ENCODE measurements at places on chromosomes 1 and 21.

GRCh38 chr1:235613602-235614001 is 36.0 kb downstream of the GNG4 start:
- no peak for DNase-seq

- DNase-seq: no peak
These were observed 10.0 kb downstream of the ARMH1 start for GRCh38 chr1:44684525-44684924.

GRCh38 chr1:176692988-176693696 is 230.2 kb downstream of the PAPPA2 start:
- DNase-seq: no peak

- DNase-seq: no peak
These were observed 28.2 kb upstream of the FAM131C start for GRCh38 chr1:16101623-16102022.

DNA sequence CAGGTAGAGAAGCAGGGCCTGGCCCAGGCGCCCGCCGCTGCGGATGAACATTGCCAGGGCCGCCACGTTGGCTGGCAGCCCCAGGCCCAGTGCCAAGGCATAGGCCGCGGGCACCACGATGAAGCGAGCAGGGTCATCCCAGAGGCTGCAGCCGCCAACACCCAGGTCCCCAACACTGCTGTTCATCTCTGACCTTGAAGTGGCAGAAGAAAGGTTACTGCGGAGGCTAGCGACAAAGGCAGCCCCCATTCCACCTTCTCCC is 8.0 kb downstream of the TMEM35B start:
- no peak for DNase-seq

GRCh38 chr1:41468122-41468762 is 16.2 kb downstream of the EDN2 start:
- no peak for DNase-seq

GRCh38 chr21:35909456-35910223 is 150.7 kb downstream of the SETD4 start:
- no peak for DNase-seq

- DNase-seq: no peak
These were observed 159.0 kb downstream of the PTBP2 start for GRCh38 chr1:96880626-96881025.

- DNase-seq: no peak
These were observed 61.5 kb downstream of the CD58 start for GRCh38 chr1:116508984-116509980.

- peak; percentile 79 for DNase-seq
These were observed 17.6 kb downstream of the SLC2A1 start for GRCh38 chr1:42940851-42941639.

DNA sequence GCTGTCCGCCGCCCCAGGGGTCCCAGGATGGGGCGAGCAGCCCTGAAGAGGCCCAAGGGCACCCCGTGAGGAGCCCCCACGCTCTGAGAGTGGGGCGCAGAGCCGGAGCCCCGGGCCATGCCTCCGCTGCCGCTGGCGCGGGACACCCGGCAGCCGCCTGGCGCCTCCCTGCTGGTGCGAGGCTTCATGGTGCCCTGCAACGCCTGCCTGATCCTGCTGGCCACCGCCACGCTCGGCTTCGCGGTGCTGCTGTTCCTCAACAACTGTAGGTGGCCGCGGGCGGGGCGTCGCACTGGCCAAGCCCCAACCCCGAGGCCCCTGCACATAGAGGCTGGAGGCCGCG is 14.5 kb downstream of the AGRN start:
- no peak for DNase-seq

- no peak for DNase-seq
These were observed 25.6 kb upstream of the RGS13 start for GRCh38 chr1:192610112-192610889.

DNA sequence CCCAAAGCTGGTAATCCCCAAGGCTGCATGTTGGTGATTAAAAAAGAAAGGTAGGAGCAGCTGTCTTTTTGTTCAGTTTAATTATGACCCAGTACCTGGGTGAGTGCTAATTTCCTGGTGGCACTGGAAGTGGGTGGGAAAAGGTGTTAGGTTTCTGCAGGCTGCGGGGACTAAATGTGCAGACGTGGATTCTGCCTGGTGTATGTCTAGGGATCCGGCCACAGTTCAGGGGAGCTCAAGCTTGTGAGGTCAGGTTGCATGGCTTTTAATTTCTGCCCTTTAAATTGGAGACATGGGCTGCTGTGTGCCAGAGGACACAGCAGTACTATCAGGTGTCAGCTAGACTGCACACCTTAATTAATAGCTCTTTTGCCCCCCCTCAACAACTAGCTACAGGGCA is 20.3 kb upstream of the TBX19 start:
- no peak for DNase-seq

DNA sequence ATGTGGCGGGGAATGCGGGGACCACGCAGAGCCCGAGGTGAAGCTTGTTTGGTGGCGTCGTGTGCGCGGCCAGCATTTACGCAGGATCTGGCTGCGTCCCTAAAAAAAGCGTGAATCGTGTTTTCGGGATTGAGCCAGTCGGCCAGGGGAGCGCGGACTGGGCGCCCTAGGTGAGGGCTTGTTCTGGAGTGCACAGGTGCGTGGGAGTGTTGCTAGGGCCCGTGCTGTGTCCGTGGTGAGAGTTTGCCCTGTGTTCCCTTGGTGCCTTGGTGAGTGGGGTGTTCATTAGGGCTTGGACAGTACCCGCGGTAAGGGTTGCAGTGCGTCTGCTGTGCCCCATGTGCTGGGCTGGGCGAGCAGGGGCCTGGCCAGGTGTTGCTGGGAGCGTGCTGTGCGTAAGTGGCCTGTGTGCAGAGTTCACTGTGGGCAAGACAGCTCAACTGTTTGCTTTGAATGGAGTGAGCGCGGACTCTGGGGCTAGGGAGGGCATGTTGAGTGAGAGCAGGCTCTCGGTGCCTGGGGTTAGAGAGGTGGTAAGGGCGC is 673 bp downstream of the CD46 start:
- DNase-seq: peak; percentile 70

DNA sequence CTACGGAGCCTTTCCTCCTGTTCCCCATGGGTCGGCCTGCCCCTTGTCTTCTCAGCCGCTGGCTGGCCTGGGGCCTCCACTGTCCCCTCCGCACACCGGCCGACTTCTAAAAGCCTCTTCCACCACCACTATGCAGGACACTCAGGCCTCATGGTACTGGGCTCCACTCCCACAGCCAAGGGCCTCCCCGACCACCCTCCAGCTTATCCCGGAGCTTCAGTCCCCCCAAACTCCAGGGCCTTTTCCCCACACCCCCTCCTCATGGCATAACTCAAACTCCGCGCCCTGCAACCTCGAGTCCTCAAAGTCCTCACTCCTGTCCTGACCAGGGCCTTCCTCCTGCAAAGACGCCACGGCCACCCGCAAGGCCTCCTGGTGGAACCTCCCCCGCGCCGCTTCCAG is 2.0 kb downstream of the LRRC41 start:
- DNase-seq: no peak

DNA sequence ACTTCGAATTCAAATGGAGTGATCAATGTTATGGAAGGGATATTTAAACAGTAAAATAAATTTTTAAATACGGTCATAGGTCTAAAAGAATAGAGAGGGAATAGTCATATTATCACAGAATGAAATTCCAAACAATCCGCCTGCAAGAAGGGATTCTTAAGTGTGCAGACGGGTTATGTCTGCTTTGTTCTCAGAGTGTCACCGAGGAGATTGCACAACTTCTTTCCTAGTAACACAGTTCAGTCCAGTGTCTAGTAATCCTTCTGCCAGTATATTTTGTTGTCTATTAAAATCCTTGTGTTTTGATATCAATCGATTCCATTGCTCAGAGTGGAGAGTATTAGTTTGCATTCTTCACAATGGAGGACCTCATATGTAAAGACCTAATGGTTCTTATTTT is 48.4 kb downstream of the LRRC53 start:
- no peak for DNase-seq

- no peak for DNase-seq
These were observed 17.7 kb downstream of the IRF2BP2 start for GRCh38 chr1:234592240-234592639.

DNA sequence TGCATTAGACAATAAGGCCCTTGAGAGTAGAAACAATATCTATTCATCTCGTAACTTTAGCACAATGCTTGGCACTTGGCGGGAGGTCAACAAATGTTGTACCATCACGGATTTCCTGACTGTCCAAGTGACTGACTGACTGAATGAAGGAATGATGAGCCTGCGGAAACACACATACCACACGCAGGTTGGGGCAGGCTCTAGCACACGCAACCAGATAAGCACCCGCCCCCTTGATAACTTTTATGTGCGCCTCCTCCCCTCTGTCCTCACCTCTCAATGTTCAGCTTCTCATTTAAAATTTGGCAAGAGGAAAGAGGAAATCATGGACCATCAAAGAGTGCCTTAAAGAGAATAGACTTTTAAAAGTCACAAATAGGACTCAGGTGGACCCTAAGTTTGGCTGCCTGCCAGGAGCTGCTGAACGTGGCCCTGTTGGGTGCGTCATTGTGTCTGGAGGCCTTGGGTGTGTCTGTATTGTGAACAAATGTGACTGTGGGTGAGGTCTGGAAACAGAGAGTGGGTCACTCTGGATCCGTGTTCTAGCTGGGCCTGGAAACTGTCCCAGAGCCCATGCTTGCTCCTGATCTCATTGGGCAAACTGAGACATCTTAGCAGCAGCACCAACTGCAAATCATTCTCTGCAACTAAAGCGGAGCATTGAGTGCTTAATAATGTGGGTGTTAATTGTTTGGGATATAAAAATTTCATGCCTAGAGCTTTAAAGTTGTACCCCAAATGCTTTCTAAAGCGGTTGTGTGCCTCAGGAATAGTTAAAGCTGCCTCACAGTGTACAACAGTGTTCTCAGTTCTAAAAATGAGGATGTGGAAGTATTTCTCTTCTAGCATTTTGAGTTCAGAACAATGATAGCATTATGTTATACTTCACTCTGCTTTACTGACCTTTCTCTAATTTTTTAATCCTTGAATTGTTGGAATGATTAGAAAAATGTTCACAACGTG is 47.6 kb upstream of the ABCG1 start:
- no peak for DNase-seq

GRCh38 chr21:41680444-41681347 is 86.2 kb downstream of the RIPK4 start:
- DNase-seq: no peak

GRCh38 chr1:176559878-176560277 is 96.9 kb downstream of the PAPPA2 start:
- no peak for DNase-seq

- DNase-seq: no peak
These were observed 806 bp upstream of the AADACL4 start for GRCh38 chr1:12643079-12643478.

- peak; percentile 45 for DNase-seq
These were observed 754 bp downstream of the PRRC2C start for GRCh38 chr1:171486048-171486519.

GRCh38 chr1:208577381-208577905 is 333.3 kb upstream of the PLXNA2 start:
- DNase-seq: no peak

- DNase-seq: no peak
These were observed 10.9 kb downstream of the BTBD19 start for GRCh38 chr1:44819196-44819607.

DNA sequence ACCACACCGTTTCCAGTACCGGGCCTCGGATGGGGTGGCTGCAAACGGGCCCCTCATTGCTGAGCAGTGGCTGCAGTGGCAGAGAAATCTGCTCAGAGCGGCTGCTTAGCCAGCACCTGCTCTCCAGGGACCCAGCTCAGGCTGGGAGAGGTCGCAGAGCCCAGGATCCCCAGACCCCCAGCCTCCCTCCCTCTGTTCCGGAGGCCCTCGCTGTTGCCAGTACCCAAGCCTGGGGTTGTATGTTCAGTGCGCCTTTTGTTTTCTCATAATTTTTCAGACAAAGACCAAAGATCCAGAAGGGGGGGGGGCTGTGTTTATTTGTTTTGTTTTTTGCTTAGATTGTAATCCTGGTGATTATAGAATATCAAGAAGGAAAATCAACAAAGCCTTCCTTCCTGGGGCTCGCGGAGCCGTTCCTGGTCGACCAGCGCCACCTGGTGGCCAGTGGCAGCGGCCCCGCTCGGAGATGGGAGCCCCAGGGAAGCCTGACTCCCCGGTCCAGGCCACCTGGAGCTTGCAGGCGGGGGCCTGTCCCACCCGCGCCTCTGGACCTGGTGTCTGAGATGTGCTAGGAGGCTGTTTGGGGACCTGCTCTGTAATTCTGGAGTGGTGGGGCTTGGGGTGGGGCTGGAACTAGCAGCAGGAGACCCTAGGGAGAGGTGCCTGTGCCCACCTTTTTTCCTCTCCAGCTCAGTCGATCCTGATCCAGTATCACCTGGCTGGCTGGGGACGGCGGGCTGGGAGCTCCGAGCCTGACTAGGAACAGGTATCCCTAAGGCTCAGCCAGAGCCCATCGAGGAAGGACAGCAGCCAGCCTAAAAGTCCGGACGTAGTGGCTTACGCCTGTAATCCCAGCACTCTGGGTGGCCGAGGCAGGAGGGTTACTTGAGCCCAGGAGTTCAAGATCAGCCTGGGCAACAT is 123.9 kb upstream of the VAMP3 start:
- DNase-seq: peak; percentile 74

DNA sequence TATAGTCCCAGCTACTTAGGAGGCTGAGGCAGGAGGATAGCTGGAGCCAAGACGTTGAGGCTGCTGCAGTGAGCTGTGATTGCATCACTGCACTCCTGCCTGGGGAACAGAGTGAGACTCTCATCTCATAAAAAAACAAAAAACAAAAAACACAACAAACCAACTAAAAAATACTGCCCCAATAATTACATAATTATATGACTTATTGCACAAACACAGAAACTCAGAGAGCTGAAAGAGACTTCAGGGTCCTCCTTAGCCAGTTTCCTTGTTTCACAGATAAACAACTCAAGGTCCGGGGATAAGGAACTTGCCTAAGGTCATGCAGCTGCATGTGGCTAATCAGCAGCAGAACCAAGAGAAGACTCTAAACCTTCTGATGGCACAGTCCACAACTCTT is 11.9 kb downstream of the EXTL2 start:
- DNase-seq: no peak

- no peak for DNase-seq
These were observed 54.5 kb upstream of the GADD45A start for GRCh38 chr1:67630438-67631045.

DNA sequence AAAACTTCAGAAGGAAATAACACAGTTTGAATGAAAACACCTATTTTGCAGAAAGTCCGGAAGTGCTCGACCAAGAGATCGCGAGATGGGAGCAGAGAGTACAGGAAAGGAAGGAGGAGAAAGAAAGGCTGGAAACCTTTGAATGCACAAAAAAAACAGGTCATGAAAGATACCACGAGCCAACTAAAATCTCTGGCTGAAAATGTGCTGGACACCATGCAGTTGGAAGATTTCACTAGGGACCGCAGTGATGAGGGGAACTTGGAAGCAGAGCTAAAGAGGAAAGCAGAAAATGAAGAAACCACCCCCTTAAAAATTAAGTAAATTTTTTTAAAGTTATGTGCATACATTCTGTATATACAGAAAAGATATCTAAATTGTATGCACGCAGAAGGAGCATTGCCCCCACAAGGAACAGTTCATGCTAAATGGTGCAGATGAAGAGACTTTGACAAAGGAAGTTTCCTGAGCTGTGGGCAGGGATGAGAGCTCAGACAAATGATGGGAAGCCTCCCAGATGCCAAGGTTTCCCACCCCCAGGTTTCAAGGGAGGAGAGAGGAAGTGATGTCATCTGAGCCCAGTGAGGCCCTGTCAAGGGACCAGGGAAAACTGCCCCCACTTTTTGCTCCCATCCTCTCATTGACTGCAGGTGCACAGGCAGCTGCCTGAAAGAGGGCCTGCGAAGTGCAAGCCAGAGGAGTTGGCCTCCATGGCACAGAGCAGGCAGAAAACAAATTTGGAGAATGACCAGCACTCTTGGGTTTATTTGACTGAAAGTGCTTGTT is 52.5 kb downstream of the ETS2 start:
- DNase-seq: no peak

Measured in upper lobe of left lung (tissue), 6 donors.